ENCODE measurements at places on chromosomes 2 and 18. TPM values are rescaled to one million over a fixed set of nuclear protein-coding genes. Genes with fewer than 3 reads are reported as not detected.

DNA sequence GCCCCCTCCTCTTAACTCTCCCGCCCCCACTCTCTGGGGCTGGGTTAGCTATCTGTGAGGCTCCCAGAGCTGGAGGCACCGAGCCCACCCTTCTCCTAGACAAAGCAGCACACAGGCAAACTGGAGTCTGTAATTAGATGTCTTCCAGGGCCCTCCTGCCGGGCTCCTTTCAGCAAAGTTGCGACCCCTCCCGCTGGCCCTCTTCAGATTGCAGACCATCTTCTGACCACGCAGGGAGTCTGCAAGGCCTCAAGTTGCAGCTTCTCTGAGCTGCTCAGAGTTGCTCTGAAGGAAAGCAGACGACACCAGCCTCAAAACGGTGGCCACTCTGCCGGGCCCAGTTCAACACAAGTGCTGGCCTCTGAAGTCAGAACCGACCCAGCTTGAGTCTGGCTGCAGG lies 228.4 kb upstream of the COPS8 start:
- DNase-seq = no peak

Gene CNGA3
- total RNA-seq = not detected

Gene CAPN14
- 0.26 TPM for total RNA-seq

Gene ANKRD62
- not detected for total RNA-seq

Gene MEIS1
- total RNA-seq = 32.4 TPM

GRCh38 chr2:3470856-3471737 lies 48.2 kb downstream of the ADI1 start:
- DNase-seq = peak; percentile 34

- no peak for DNase-seq
Observed at GRCh38 chr2:81542119-81542518, 1237.6 kb upstream of the LRRTM1 start.

DNA sequence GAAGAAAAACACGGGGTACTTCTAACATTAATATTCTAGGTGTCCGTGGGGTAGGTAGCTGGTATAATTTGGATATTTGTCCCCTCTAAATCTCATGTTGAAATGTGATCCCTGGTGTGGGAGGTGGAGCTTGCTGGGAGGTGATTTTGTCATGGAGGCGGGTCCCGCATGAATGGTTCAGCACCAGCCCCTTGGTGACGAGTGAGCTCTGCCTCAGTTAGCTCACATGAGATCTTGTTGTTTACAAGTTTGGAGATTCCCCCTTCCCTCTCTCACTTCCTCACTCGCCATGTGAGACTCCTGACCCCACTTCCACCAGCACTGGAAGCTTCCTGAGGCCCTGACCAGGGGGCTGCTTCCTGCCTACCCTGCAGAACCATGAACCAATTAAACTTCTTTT lies 35.4 kb upstream of the DNER start:
- DNase-seq = no peak

GRCh38 chr2:236896688-236897087 lies 189.0 kb upstream of the COPS8 start:
- DNase-seq = no peak

DNA sequence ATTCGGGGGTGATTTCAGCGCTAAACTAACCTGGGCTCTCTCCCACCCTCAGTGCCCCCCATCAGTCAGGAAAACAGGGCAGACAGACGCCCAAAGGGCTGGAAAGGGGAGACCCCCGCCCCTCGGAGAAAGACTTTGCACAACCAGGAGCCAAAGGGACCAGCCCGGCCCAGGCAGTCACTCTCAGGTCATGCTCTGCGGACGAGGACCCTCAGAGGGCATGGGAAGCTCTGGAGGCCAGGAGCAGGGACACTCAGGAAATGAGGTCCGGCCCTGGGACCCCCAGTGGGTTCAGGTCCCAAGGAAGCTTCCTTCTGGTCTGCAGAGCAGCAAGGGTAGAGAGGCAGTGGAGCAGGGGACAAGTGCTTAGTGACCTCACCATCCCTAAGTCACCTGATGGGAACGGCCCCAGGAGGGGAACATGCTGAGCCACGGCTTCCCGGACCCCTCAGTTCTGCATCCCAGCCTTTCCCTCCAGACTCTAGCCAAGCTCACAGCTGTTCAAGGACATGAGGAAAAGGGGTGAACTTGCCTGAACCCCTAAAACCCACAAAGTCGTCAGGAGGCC lies 88.0 kb upstream of the GPC1 start:
- DNase-seq = peak; percentile 13

DNA sequence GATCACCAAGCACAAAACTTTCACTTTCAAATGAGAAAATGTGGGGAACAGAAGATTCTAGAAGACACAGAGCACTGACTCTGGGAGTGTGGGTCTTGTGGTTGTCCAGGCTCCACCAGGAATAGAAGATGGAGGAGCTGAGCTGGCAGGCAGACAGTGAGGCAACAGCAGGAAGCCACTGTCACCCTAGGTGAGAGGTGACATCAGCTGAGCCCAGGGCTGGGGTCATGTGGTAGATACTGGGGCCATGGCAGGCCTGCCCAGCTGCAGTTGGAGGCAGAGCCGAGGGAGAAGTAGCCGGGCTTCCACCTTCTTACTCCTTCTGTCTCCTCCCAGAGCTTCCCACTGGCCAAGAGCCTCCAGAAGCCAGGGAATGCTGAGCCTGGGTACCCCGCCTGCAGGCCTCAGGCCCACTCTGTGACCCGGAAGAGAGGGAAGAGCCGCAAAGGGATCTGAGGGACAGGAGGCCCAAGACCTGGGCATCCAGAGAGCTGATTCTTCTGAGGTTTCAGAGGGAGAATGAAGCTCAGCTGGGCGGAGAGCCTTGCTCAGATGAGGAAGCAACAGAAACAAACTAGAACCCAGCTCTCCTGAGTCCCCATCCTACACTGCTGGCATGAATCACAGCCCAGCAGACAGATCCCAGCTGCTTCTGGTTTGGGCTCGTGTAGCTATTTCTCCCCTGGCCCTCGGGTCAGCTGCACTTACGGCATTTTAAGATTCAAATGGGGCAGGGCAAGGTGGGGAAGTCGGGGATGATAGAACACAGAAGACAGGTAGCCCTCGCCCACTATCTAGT lies 39.8 kb upstream of the ASAP2 start:
- DNase-seq = no peak

DNA sequence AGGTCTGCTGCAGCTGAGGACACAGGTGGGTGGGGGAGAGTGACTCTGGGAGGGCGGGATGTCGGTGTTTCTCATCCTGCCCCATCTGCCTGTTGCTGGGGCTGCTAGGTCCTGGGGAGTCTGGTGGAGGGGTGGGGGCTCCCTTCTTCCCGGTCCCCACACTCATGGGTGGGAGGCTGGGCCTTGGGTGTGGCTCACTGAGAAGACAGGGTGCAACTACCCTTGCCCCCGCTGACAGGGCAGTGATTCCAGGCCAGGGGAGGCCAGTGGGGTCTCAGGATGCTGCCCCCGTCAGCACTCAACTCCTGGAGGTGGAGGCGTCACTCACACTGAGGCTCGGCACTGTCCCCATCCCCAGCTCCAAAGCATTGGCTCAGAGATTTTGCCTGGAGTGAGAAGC lies 7.7 kb upstream of the NFATC1 start:
- DNase-seq = no peak

Gene SULT1C4
- total RNA-seq = 4.5 TPM

Gene SLC5A7
- not detected for total RNA-seq

- DNase-seq = no peak
Observed at GRCh38 chr2:22887845-22888244, 497.1 kb upstream of the KLHL29 start.

Gene IFIH1
- 11.4 TPM for total RNA-seq

DNA sequence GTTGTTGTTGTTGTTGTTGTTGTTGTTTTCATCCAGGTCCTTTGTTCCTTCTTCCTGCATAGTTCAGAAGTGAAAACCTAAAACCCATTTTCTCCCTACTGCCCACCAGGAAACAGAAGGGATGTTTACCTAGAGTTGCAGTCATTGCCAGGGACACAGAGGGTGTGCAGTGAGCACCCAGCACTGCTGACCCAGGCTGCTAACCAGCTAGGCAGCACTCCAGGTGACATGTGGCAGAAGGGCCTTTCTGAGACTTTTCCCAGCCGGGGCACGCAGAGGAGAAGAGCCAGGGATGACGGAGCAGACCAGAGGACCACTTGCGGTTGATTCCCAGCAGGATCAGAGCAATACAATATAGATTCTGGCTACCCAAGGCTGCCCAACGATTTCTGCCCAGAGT lies 286.3 kb downstream of the BCL11A start:
- no peak for DNase-seq

DNA sequence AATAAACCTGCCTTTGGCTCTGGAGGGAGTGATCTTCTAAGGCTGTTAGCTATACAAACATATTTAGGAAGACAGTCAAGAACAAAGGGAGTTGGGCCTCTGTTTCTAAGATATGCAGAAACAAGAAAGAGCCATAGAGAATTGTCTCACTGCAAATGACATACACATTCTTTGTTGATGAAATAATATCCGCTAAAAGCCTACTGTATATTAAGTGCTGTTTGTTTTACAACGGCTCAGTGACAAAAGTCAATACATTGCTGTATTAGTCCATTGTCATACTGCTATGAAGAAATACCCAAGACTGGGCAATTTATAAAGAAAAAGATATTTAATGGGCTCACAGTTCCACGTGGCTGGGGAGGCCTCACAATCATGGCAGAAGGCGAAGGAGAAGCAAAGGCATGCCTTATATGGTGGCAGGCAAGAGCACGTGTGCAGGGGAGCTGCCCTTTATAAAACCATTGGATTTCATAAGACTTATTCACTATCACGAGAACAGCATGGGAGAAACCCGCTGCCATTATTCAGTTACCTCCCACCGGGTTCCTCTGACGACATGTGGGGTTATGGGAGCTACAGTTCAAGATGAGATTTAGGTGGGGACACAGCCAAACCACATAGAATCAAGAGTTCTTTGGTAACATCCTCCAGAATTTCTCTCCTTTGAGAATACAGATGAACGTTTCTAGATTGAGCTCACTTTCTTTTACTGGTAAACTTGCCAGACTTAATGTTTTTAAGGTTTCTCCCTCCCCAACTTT lies 157.8 kb downstream of the PIK3C3 start:
- DNase-seq = no peak

- DNase-seq = no peak
Observed at GRCh38 chr2:136935119-136935518, 169.8 kb downstream of the THSD7B start.

GRCh38 chr18:36189486-36189885 lies 2.2 kb downstream of the MOCOS start:
- DNase-seq = no peak

Gene FBLN7
- total RNA-seq = 1.1 TPM

GRCh38 chr2:23292024-23292423 lies 93.0 kb upstream of the KLHL29 start:
- DNase-seq = no peak

DNA sequence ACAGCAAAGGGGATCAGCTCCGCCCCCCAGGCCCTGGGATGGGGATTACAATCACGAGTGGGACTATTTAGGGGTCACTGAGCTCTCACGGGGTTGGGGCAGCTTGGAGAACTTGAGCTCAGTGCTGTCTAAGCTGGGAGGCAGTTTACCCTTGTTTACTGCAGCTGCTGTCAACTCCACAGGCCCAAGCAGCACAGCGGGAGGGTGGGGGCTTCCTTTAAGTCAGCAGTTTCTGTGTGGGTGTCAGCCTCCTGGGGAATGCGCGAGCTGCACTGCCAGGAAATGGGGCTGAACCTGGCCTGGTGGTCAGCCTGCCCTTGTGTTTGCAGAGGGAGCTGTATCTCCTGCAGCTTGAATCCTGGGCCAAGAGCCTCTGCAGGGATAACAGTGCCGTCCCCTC lies 29.8 kb downstream of the TOGARAM2 start:
- DNase-seq = peak; percentile 55

DNA sequence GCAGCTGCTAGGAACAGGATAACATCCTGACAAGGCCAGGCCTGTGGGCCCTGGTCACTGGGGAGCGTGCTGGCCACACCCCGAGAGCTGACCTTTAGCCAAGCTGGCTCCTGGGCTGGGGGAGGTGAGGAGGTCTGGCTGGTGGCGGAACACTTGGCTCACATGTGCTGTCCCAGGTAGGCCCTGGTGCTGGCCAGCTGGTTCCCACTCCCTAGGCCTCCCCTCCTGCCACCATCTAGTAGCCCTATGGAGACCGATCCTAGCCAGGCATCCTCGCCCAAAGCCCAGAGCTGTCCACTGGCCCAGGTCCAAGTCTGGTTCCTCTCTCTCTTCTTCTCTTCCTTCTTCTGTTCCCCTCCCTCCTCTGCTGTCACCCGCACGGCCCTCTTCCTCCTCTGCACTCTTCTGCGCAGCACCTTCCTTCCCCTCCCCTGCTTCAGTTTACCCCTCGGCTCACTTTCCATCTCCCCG lies 52.4 kb downstream of the TNS1 start:
- DNase-seq = no peak

Gene GKN1
- not detected for total RNA-seq

DNA sequence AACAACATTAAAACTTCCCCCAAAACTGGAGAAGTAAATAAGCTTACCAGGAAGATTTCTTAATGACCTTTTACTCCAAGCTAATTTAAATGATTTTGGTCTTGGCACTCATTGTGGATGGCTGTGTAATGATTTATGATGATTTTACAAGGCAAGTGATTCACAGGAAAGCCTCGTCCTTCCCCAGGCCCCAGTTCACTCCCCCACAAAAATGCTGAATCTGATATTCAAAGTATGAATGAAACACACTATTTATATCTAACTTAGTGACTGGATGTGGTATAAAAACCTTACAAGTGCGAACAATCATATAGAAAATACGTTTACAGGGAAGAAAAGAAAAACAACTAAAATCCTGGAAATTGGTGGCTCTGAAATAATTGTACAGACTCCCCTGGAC lies 49.8 kb downstream of the ZNF516 start:
- no peak for DNase-seq

Gene PCARE
- total RNA-seq = 1.0 TPM

GRCh38 chr18:69622961-69623360 lies 222.3 kb downstream of the DOK6 start:
- no peak for DNase-seq

DNA sequence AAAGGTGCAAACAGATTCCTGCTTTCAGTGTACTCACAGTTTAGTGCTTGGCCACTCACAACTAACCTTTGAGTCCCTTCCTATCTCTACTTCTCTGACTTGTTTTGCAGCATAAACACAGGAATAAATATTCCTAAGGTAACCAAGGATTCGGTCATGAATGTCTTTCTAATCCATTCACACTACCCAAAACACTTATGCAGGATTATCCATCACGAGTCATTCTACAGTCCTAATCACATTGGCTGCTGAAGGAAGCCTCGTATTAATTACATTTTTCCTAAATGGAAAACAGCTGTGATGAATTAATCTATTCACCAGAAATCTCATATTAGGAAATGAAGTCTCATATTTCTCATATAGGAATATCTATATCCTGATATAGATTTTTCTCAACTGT lies 16.3 kb downstream of the RDH14 start:
- no peak for DNase-seq

Gene SYT4
- 2.4 TPM for total RNA-seq
